ENCODE measurements at places on chromosomes 11 and 22.

- DNase-seq: no peak
These were observed 11.7 kb downstream of the SAA1 start for GRCh38 chr11:18277565-18278271.

DNA sequence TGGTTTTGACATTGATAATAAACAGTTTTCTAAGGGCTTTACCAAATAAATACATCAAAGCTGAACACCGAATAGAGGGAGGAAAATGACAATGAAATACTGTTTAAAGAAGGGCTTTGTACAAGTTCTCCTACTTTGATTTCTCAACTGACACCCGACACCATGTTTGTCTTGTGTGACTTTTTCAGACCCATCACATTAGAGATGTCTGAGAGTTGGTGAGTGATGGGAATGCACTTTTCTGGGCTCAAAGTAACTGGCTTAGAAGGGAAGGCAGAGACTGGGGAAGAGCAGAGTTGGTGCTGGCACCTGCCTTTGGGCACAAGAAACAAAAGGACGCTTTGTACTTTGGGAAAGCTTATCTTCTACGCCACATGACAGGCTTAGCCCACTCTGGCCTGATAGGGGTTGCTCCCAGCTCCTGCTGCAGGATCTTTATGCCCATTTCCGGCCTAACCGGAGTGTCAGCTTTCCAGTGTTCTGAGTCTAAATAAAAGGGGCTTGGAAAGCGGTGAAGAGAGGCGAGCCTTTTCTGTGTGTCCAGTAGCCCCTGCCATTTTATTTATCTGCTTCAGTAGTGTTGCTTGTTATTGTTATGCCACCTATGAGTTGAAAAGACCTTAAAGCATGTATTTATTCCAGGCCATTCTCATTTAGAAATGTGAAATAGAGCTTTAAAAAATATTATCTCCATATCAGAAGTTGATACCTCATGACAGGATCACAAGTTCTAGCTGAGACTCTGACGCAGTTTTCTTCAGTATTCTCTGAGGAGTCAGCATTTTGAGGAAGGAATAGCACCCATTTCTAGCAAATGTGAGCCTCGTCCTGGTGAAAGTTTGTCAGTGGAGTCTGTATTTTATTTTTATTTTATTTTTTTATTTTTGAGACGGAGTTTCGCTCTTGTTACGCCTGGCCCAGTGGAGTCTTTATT lies 24.2 kb downstream of the KREMEN1 start:
- no peak for DNase-seq

- no peak for DNase-seq
These were observed 22.8 kb upstream of the P2RY6 start for GRCh38 chr11:73249304-73249703.

DNA sequence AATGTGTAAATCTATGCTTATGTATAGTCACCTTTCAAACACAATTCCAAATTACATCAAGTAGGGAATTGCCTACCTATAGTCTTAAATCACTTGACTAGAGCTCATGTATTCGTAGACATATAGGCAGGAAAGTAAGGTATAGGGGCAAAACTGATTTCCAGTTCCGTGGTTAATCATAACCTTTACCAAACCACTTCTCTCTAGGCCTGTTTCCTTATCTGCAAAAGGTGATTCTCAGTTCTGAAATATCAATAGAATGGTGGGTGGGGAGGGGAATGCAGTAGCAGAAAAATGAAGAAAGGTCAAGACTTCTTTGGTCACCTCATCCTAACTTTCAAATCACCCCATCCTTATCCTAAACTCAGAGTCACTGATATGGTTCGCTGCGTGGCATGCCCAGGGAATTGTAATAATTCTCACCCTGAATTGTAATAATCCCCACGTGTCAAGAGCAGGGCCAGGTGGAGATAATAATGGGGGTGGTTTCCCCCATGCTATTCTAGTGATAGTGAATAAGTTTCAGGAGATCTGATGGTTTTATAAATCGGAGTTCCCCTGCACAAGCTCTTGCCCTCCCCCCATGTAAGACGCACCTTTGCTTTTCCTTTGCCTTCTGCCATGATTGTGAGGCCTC lies 1.9 kb upstream of the ANO5 start:
- DNase-seq: no peak

DNA sequence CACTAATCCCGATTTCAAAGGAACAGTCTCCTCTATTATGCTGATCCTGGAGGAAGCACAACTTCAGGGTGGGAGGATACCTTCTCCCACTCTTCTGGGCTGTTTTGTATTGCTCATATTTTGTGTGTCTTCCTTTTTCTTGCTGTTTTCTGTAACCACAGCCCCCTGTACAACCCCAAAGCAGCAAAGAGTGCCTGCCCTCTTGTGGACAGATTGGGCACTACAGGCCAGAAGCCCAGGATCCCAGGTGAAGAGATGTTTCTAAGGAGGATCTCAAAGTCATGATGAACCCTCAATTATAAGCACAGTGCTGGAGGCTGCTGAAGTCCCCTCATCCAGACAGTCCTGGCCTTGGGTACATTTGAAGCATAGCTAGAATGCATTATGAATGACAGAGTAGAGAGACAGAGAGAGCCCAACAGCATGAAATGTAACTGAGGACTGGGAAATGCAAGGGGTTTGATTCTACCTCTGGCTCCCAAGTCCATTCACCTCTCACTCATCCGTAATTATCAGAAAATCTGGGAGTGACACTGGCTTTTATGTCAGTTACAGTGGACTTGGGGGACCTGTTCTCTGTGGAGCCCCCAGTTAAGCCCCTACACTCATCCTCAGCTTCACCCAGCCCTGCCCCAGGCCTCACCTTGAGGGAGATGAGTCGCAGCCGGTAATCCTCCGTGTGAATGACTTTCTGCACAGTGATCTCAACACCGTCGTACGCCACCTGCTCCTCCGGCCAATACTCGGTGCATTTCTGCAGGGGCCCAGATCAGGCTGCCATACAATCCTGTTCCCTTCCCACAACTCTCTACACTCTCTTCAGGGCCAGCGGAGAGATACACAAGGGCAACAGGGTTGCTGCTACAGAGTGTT lies 6.2 kb upstream of the IGSF22 start:
- DNase-seq: no peak

DNA sequence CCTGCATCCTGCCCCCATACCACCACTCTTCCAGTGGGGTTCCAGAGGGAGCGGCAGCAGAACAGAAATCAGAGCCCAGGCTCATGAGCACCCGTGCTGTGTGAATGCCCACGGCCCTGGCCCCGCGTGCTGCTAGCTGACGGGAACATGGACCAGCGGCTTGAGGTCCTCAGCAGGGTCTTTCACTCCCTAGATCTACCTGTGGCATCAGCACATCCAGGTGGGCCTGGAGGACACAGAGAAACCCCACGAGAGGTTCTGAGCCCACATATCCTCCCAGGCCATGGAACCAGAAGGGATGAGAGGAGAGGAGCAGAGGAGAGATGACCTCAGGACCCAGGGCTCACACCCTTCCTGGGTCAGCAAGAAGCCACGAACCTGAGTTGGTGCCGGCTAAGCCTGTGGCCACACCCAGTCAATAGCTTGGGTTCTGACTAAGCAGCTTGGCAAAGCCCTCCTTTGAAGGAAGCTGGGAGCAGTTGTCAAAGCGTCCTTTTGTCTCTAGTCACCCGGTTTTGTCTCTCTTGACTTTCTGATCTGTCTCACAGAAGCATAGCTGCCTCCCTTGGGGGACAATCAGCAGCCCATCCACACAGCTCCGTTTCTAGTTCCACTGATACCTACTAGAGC lies 89.3 kb upstream of the LMO1 start:
- DNase-seq: no peak

- no peak for DNase-seq
These were observed 111.1 kb downstream of the CTTN start for GRCh38 chr11:70509476-70509875.

DNA sequence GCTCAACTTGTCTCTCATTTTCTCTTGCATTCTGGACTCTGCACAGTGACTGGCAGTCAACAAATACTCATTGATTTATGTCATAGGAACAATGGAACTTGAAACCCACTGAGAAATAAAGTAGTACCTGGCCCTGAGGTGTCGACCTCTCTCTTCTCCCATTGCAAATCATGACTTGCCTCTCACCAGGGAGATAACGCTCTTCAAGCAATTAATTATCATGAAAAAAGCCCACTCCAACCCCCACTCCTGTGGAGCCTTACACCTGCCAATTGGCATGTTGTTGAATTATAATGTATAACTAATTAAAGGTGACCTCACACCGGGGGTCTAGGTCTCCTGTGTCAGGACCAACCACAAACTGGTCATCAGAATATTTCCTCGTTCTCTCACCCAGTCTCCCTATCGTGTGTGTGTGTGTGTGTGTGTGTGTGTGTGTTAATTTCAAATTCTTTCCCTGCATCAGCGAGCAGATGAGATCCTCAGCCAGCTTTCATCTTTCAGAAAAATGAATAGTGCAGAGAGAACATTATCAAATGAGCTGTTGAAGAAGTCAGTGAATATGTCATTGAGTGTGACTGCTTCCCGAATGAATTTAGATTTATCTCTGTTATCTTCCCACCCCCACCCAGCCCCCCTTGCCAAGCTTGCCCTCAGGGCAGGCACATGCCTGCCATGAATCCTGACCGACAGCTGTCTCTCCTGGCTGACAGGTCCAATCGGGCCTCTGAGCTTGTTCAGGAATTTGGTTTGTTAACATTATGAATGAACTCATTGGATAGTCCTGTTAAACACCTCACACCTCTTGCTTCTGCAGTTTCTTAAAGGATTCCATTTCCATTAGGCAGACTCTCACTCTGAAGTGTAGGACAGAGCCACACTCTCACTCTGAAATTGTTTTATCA lies 357.4 kb downstream of the INSC start:
- no peak for DNase-seq

DNA sequence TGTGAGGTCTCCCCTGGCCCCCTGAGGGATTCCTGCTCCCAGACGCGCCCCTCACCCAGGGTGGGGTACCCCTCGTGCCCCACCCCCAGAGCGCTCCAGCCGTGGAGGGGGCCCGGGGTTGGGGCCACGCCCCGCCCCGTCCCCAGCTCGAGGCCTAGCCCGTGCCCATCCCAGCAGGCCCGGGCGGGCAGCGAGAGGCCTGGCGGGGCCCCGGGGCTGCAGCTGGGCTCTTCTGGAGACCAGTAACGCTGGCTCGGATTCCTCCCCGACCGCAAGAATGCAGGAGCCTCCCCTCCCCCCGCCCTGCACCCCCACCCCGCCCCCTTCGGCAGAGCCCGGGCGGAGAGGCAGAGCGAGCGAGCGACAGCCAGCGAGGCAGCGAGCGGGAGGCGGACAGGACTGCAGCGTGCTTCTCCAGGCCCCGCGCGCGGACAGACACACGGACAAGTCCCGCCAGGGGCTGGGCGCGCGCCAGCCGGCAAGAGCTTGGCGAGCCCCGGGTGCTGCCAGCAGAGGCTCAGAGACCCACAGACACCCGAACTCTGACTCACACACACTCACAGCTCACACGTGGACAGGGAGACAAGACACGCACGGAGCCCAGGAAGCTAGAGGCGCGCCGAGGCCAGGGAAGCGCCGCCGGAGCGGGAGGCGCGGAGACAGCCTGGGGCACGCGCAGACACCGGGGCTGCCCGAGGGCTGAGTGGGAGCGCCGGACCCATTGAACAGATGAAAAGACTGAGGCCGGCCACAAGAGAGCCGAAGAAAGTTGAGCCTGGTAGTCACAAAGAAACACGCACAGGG lies 15.2 kb downstream of the BCL9L start:
- DNase-seq: no peak

GRCh38 chr11:19849107-19849789 lies 136.6 kb downstream of the NAV2 start:
- no peak for DNase-seq

DNA sequence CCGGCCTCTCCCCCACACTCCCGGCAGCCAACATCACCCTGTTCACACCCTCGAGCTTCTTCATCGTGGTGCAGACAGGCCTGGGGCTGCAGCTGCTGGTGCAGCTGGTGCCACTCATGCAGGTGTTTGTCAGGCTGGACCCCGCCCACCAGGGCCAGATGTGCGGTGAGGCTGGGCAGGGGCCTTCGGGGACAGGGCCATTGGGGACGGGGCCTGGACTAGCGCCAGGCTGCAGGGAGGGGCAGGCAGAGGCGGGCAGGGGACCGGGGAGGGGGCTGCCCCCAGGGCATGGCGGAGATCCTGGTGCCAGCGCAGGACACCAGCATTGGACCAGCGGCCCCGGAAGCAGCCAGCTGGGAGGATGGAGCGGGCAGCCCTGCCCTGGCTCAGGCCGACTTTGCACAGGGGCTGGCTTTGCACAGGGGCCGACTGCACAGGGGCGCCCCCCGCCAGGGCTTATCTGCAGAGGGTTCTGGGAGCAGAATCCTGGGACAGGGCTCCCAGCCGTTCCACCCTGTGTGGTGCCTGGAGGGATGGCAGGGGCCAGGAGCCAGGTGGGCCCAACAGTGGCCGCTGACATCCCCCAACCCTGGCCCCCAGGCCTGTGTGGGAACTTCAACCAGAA lies 8.6 kb downstream of the MUC5B start:
- DNase-seq: no peak

GRCh38 chr11:16977136-16977993 lies 36.8 kb downstream of the PLEKHA7 start:
- no peak for DNase-seq

DNA sequence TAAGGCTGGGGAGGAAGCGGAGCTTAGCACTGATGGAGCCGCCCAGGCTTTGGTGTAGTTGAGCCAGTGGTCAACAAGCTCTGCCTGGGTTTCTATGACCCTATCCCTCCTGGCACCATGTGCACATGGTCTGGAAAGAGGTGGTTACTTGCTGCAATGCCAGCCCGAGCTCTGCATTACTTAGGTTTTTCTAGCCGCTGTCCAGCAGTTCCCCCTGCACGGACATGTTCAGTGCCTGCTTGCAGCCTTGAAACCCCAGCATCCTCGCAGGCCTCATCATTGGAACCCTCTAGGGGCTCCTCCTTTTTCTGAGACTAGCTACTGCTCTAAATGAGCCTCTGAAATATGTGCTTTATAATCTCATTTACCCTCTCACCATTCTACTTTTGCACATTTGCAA lies 16.6 kb downstream of the CNTF start:
- DNase-seq: no peak

GRCh38 chr22:46607483-46608114 lies 12.6 kb upstream of the GRAMD4 start:
- DNase-seq: no peak

- DNase-seq: no peak
These were observed 12.9 kb upstream of the FAT3 start for GRCh38 chr11:92211576-92212167.

DNA sequence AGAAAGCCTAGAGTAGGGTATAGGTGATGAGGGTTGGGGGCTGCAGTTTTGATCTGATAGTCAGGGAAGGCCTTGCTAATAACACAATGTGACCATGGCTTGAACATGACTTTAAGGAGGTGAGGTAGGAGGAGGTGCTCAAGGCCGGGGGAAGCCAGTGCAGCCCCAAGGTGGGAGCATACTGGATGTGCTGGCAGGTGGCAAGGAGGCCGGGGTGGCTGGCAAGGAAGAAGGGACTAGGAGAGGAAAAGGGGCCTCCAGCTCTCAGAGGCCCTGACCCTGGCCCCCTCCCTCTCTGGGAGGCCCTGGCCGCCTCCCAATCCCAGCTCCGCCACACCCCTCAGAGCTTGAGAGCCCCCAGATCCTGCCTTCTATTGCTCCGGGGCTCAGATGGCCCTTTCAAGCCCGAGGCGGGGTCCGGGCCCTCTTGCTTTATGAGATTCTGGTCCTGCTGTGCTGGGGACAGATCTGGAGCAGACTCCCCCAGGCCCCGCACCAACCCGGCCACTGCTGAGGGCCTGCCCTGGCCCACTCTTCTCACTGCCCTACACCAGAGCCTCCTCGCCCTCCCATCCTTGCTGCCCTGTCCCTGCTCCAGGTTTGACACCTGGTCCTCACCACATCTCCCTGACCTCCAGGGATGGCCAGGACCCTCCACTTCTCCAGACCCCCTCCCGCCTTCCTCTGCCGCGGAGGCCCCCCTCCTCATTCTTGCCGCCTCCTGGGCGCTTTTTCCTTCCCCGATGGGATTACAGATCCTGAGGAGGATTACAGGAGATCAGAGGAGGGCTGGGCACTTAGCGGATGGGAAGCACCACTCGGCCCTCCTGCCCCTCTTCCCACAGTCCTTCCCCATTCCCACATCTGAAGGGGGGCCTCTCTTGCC lies 1.8 kb downstream of the PITPNM1 start:
- DNase-seq: no peak
